ENCODE measurements at places on chromosomes 11 and 22. TPM values are rescaled to one million over a fixed set of nuclear protein-coding genes. Genes with fewer than 3 reads are reported as not detected.

GRCh38 chr11:121389651-121390050, 62.5 kb upstream of the SORL1 start:
- DNase-seq, result peak; percentile 27
- H3K4me1 ChIP-seq, result no peaks in the 10 kb centered on the region
- no peaks in the 10 kb centered on the region for H3K27me3 ChIP-seq
- no peak overlapping the region for H3K27ac ChIP-seq

DNA sequence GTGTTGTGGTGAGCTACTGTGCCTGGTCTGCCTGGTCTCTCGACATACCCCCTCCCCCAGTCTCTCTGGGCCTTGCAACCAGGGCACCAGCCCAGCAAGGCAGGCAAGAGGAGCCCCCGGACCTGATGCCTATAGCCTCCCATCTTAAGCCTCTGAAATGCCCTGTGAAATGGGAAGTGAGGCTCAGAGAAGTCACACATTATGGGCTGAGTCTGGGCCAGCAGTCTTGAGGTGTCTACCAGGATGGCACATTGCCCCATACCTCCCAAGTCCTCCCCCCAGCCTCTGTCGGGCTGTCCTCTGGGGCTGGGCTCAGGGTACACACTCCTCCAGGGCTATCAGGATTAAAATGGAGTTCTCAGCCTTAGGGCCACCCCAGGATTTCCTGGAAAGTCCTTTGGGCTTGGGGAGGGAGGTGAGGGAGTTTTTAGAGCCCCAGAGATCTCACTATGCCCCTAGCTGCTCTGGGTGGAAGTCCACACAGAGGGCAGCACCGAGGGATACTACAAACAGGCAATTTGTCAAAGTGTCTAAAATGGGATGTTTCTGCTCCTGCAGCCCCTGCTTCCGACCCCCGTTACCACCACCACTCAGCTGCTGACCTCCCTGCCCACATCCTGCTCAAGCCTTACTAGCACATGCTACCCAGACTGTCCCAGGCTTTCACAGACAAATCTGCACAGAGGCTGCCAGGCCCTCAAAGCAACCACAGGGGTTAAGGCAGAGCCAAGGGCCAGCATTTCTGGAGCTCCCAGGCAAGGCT, 3.1 kb upstream of the SH3BP1 start:
- peaks cover 5% of the 10 kb centered on the region for H3K4me1 ChIP-seq
- no peak overlapping the region for H3K4me3 ChIP-seq
- no peak for DNase-seq
- H3K27ac ChIP-seq, result no peak overlapping the region

DNA sequence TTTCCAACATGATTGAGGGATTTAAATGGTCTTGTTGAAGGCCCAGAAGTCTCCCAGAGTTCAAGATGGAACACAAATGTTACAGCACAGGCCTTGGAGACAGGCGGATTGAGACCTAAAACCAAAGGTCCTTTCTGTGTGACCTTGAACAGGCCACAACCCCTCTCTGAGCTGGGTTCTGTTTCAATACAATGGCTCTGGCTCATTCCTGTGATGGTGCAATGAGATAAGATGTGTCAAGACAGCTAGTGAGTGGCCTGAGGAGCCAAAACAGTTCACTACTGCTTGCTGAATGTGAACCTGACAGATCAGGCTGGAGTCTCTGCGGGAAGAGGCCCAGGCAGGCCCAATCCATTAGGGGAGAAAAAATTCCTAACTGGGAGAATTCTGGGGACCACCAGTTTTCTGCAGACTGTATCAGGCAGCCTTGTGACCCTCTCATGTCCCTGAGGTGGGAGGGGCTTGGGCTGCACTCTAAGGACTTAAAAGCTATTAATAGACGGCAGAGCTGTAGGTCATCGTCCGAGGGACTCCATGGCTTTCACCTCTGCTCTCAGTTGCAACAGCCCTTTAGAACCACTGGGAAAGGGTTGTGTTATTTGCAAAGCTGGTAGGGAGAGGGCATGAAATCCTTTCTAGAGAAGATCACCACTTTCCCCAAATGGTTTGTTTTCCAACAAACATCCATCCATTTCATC, 126.1 kb upstream of the TEAD1 start:
- peaks cover 4% of the 10 kb centered on the region for H3K4me1 ChIP-seq
- no peaks in the 10 kb centered on the region for H3K27me3 ChIP-seq
- no peak overlapping the region for H3K27ac ChIP-seq
- no peak overlapping the region for H3K4me3 ChIP-seq
- no peaks in the 10 kb centered on the region for H3K36me3 ChIP-seq

- H3K4me3 ChIP-seq, result no peak overlapping the region
Observed at GRCh38 chr11:9642894-9643293, 21.0 kb upstream of the SWAP70 start.

MUS81 gene
- 54.9 TPM for total RNA-seq
